Activated CD8-positive, alpha-beta memory T cell treated with anti-CD3 and anti-CD28 coated beads, Interleukin-2, amount 10 ng/mL, durations not matched to agents 7 days and 5 days (primary cell): ENCODE measurements at places on chromosomes 2 and 18.

DNA sequence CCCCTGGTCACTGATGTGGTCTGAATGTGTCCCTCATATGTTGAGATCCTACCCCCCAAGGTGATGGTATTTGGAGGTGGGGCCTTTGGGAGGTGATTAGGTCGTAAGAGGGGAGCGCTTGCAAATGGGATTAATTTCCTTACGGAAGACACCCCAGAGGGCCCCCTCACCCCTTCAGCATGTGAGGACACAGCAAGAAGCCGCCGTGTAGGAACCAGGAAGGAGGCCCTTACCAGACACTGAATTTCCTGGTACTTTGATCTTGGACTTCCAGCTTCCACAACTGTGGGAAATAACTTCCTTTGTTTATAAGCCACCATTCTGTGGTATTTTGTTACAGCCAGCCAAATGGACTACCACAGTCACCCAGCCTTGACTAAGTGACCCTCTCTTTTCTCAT lies 35.9 kb downstream of the NCK2 start:
- DNase-seq: no peak

- no peak for DNase-seq
These were observed 1003.8 kb upstream of the DDX18 start for GRCh38 chr2:116810645-116811044.

DNA sequence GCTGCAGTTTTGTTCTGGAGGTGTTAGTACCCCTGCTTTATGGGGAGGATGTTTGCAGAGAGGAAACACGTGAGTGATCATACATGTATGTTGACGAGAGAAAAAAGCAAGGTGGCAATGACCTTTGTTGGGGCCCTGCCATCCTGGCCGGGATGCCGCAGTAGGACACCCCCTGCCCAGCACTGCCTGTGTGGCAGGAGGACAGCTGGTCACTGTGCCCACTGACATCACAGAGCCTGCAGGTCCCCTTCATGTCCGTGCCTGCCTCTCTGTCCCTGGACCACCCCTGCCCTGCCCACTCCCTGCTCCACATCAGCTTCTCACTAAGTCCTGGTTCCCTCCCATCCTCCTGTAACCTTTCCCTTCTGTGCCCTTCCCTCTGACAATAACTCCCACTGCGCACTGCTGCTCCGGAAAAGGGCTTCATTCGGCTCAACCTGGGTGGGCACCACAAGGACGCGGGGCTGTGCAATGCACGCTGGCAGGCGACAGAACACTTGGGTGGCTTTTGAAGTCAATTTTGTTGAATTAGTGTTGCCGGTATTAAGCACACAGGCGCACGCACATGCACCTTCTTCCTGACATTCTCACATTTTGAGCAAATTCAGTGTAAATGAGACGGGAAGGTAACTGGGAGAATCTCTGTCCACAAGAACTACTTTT lies 51.5 kb upstream of the TWIST2 start:
- no peak for DNase-seq

- no peak for DNase-seq
These were observed 198.7 kb downstream of the DOK6 start for GRCh38 chr18:69599377-69599776.

DNA sequence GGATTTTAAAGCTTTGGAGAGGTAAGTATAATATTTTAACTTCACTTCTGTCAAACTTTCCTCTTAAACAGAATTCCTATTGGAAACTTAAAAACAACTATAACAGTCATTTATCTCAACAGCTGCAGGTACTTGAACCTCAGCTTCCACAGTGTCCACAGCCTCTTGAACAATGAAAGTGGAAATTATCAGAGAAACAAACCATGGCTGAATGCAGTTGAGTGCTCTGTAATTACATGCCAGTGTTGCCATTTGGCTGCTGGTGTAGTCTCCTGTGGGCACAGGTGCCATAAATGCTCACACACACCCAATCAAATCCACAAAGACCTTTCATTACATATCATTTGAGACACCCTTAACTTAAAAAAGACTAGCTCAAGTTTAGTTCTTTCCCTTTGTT lies 125.1 kb downstream of the CPS1 start:
- DNase-seq: no peak
